Hematopoietic multipotent progenitor cell (in vitro differentiated cells): ENCODE measurements at places on chromosomes 5 and 9.

DNA sequence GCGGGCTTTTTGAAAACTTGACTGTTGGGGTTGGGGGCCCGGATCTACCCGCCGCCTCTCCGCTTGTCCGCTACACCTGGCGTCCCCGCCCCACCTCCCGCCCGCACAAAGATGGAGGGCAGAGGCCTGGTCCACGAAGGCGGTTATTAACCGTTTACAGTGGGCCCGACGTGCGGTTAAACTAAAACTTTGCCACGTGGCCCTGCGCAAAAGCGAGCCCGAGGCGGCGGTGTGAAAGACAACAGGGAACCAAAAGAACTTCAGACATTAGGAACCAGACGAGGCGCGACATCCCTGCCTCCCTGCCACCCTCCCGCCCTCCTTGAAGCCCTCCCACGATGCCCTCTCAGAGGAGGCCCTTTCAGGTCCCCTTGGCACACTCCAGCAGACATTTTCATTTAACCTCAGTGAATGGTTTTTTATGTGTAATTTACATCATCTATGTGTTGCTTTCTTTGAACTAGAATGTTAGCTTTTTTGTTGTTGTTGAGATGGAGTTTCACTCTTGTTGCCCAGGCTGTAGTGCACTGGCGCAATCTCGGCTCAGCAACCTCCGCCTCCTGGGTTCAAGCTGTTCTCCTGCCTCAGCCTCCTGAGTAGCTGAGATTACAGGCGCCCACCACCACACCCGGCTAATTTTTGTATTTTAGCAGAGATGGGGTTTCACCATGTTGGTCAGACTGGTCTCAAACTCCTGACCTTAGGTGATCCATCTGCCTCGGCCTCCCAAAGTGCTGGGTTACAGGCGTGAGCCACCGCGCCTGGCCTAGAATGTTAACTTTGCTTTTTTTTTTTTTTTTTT, 999 bp upstream of the HNRNPA0 start:
- DNase-seq: no peak

DNA sequence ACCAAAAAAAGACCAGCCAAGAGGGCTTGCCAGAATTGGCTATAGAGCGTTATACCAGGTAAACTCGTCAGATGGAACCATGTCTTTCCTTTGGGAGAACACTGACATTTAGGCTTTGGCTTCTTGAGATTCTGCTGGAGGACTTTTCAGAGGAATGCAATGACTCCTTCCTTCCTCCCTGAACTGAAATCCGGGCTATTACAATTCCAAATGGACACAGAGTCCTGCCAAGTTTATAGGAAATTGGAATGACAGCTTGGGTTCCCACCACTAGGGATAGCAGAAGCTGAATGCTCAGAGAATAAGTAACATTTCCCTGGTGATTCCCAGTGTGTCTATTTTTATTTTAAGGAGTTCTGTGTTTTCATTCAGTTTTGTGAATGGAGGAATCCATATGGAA, 143.0 kb downstream of the FGF1 start:
- DNase-seq: no peak

GRCh38 chr5:126954981-126955380, 75.4 kb downstream of the MARCHF3 start:
- no peak for DNase-seq

GRCh38 chr5:61673007-61673735, 341.1 kb downstream of the ZSWIM6 start:
- DNase-seq: peak; percentile 58

DNA sequence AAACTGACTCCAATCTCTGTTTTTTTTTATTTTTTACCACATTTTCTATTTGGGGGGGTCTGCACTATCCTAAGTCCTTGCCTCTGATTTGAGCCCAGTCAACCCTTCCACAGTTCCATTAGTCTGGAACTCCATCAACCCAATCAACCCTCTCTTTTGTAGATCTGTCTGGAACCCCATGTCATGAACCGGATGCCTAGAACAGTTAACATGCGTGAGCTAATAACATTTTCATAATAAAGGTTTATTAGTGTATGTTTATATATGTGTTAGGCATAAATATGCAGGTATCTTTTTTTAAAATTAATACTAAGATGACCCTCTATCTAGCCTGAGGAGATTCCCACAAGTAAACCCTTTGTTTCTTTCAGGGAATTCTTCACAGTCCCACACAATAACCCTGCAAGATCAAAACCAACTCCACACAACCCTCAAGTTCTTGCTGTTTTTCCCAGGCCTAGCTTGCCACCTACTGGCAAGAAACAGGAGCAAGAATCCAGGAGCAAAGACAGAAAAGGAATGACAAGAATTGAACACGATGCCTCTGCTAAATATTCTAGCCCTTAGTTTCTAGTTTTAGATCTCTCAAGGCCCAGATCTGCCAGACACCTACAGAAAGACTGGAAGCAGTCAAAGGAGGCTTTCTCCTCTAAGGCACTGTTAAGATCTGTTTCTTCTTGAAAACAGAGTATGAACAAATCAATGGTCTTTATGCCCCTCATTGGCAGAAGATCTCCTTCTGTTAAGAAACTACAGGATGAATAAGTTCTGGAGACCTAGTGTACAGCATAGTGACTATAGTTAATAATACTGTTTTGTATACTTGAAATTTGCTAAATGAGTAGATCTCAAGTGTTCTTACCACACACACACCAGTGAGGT, 100.4 kb downstream of the TRIM36 start:
- DNase-seq: no peak

- DNase-seq: no peak
These were observed 37.8 kb downstream of the NEURL1B start for GRCh38 chr5:172678902-172679301.

DNA sequence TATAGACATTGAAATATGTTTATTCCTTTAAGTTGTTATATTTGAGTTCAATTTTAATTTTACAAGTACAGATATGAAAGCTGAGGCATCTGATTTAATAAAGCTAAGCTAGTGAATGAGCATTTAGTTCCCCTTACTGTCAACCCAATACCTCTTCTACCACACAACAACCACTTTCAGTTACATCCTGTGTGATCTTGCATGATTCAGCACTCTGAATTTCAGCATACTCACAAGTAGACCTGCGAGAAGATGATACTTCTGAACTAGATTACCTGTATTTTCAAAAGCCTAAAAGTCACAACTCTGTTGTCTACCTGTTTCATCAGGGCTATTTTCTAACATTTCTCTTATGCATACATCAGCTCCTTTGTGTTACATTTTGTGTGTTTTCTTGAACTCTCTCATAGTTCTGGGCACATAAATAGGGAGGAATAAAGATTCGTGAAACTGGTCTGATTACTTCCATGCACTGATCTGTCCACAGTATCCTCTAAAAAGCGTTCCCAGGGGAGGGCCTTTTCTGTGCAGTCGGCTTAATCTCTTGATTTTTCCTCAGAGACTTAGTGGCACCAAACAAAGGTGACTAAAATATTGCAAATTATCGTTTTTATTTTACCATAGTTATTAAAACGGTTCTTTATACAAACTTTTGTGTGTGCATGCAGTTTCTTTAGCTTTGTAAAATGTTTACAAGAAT, 2025.5 kb upstream of the NUDT12 start:
- no peak for DNase-seq

GRCh38 chr9:88460587-88461332, 72.5 kb downstream of the SPIN1 start:
- DNase-seq: no peak

GRCh38 chr5:91797576-91797975, 414.5 kb upstream of the ARRDC3 start:
- no peak for DNase-seq

- no peak for DNase-seq
These were observed 472 bp downstream of the FBXO4 start for GRCh38 chr5:41925555-41925951.

DNA sequence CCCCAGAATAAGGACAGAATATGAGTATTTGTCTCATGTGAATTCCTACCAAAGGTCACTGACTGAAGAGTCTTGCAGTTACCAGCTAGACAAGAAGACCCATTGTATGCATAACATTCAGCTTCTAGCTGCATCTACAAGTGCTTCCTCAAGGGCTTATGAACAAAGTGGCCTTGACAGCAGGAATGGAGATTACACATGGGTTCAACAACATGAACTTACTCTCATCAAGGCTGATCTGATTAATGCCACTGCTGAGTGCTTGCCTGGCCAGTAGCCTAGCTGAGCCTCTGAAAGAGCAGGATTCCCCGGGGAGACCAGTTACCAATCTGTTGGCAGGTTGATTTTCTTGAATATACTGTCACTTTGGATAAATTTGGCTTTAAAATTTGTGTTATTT, 76.7 kb upstream of the CHD1 start:
- DNase-seq: no peak

- DNase-seq: peak; percentile 60
These were observed 54.8 kb downstream of the CAMK4 start for GRCh38 chr5:111278858-111279504.

DNA sequence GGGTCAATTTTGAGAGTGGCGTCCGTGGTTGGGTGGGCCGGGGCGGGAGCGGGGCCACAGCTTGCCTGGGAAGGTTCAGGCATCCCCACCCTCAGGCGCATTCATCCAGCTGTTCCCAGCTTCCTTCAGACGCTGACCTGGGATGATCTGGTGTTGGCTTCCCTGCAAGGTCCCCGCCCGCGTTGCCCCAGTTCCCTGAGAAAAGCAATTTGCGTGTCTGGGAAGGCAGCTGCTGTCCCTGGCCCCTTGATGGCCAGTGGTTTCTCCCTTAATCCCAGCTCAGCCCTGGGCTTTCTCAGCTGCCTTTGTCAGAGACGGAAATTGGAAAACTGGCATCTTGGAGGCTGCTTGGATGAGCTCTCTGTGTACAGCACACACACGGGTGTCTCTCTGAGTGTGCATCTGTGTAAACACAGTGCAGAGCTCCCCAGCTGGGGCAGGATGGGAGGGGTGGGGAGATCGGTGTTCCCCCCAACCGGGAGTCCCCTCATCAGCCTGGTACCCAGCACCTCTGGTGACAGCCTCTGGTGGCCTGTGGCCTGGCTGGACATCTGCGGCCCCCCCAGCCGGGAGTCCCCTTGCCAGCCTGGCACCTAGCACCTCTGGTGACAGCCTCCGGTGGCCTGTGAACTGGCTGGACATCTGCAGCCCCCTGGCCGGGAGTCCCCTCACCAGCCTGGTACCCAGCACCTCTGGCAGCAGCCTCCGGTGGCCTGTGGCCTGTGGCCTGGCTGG, 94.0 kb downstream of the COL5A1 start:
- DNase-seq: no peak

DNA sequence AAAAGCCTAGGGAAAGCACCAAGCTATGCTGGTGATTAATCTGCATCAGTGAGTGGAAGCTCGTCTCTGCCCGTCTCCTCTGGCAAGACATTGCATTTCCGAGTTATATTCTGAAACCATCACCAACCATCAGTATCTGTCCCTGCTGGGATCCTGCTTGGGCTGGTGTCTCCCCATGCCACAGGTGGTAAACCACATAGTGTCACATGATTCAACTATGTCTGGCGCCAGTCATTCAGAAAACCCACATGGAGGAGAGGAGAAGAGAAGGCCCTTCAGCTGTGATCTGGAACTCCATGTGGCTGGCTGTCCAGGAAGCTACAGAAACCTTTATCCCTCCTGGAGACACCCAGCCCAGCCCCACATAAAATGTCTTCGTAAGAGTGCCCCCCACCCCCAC, 4.8 kb downstream of the IL9 start:
- DNase-seq: no peak

- no peak for DNase-seq
These were observed 74.3 kb downstream of the ZDHHC21 start for GRCh38 chr9:14618836-14619420.

- DNase-seq: no peak
These were observed 63.1 kb downstream of the RNF38 start for GRCh38 chr9:36337002-36337401.

DNA sequence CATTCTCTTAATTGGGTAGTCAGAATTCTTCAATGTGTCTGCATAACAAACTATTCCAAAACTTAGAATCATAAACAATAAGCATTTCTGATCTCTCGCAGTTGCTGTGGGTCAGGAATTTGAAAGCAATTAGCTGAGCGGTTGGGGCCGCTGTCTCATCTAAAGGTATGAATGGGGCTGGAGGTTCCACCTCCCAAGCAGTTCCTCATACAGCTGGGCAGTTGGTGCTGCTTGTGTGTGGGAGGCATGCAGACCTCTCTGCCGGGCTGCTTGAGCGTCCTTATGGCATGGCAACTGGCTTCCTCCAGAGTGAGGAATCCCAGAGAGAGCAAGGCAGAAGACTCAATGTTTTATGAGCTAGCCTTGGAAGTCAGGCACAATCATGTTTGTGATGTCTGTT, 30.2 kb upstream of the SEMA4D start:
- no peak for DNase-seq

- no peak for DNase-seq
These were observed 295.2 kb downstream of the MAST4 start for GRCh38 chr5:66891184-66891925.

GRCh38 chr9:121274851-121275250, 6.9 kb downstream of the GSN start:
- no peak for DNase-seq

- DNase-seq: no peak
These were observed 60.2 kb upstream of the FUBP3 start for GRCh38 chr9:130518943-130519799.

DNA sequence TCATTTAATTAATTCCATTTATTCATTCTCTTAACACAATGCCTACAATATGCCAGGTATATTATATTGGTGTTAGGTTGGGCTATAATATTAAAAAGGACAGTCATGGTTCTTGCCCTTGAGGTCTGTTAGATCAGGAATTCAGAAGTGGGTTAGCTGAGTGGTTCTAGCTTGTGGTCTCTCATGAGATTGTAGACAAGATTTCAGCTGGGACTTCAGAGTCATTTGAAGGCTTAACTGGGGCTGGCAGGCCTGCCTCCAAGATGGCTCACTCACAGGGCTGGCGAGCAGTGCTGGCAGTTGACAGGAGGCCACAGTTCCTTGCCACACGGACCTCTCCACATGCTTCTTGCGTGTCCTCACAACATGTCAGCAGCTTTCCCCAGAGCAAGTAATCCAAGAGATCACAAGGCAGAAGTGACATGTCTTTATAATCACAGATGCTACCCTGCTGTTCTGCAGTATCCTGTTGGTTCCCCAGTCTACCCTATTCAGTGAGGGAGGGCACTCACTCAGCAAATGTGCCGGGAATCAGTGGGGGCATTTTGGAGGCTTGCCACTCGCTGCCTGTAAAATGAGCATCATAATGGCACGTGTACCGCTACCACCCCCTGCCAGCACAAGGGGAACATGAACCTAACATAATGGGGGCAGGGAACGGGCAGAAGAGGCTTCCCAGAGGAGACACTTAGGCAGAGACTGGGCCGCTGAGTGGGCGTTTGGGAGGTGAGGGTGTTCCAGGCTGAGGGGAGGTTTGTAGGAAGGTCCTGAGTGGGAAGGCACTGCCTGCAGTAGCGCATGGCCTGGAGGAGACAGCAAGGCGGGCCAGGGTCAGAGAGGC, 70.0 kb downstream of the EXOSC2 start:
- DNase-seq: no peak

DNA sequence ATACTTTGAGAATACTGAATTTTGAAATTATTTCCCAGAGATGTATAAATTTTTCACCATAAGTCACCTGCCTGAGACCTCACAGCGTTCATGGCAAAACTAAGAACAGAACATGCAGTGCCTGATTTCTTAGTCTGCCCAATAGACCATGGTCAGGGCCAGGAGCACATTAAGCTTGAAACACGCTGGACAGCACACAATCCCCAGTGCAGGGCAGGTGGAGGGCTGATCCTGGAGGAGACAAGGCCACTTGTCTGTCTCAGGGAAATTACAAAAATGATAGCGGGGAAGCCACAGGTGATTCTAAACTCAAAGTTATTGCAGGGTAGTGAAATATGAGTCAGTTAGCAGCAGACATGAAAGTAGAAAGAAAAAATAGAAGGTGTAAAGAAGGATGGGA, 18.6 kb upstream of the ENC1 start:
- no peak for DNase-seq
